MG63 (cell line): ENCODE measurements at places on chromosomes 7 and 10. TPM values are rescaled to one million over a fixed set of nuclear protein-coding genes. Genes with fewer than 3 reads are reported as not detected.

- no peak for DNase-seq
Measured at GRCh38 chr7:90407484-90407821, 4.2 kb downstream of the CLDN12 start.

GRCh38 chr7:25858525-25859411 lies 293.2 kb upstream of the NFE2L3 start:
- DNase-seq: no peak

DNA sequence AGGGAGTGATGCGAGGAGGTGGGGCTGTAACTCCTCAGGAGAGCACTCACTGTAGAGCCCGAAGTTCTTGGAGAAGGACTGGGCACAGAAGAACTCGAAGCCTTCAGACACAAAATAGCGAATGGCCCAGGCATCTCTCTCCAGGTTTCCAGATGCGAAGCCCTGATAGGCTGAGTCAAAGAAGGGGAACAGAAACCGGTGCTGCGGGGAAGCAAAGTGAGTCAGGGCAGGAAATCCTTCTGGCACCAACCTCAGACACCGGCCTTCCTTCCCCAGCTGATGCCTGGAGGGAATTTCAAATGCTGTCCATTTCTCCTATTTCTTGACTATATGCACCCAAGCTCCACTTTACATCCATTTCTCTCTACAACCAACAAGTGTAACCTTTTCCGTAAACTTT lies 26.8 kb downstream of the GOT1 start:
- no peak for DNase-seq

DNA sequence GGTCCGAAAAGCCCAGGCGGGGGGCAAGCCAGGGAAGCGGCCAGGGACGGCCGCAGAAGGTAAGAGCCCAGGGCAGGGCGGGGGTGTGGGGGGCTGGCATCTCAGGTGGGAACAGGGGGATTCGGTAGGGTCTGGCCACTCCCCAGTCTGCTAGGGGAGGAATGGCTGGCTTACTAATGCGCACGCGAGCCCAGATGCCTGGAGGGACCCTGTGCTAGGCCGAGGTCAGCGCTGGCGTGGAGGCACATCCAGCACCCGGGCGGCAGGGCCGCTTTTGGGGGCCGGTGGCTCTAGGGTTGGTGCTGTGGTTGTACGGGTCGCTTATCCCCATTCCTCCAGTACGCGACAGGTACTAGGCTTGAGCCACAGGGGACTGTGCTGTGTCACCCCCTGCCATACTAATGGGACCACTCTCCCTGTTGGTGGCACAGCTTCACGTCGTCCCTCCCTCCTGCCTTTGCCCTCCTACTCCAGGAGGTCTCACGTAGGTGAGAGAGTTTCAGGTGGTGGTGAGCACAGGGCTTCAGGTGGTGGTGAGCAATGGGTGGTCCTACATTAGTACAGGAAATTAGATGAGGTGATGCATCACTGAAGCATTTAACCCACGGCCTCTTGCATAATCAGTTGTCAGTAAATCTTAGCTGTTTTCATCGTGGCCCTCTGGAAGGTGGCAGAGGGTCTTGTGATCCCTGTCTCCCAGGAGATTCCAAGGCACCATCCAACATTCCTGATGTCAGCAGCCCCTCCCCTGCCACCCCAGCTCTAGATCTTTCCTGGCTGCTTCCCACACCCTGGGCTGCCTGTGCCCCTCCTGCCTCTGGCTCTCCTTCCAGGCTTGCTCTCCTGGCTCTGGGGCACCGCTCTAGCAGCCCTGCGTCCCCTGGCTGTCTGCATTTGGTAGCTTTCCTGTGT lies 971 bp downstream of the AEBP1 start:
- DNase-seq: peak; percentile 44

DNA sequence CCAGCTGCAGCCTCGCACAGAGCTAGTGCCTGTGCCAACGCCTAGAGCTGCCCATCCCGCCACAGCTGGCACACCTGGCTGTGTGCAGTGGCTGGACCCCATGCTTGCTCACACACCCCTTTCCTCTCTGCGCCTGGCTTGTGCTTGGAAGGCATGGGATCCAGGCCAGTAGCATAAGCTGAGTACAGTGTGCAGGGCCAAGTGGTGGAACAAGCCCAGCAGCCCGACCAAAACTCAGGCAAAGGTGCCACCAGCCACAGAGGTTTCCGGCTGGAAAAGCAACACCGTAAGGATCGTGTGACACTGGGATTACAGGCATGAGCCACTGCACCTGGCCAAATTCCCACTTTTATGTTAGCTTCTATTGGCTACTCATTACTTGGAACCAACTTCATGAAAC lies 38.4 kb downstream of the SCRN1 start:
- no peak for DNase-seq

DNA sequence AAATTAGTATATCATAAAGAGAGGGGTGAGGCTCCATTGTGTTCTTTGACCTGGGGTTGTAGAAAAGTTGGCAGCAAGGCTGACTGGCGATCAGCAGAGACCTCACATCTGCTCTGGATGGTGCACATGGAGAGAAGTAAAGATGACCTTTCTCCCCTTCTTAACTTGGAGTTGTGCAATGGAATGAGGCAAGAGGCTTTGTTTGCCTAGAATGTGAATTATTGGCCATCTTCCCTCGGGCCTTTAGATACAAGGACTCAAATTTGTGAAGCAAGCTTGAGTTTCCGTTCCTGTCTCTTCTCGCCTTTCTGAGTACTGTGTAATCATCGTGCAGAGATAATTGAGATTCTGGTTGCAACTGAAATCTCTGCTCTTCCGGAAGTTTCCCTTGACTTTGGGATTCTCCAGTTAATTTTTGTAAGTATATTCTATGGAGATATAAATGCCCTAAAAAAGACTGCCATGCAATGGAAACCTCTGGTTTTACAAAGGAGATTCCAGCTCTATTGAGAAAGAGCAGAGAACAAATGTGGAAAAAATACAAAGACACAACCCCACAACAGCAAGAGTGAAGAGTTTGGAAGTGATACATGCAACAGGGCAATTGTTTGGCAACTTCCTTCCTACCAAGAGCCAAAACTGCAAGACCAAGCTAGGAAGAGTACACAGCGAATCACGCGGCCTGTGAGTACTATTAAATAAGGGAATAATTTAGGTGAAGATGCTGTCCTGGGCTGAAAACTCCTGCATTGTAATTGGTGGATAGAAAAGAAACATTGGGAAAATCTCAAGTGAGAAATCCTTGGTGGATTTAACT lies 542.3 kb upstream of the NRP1 start:
- DNase-seq: no peak

DNA sequence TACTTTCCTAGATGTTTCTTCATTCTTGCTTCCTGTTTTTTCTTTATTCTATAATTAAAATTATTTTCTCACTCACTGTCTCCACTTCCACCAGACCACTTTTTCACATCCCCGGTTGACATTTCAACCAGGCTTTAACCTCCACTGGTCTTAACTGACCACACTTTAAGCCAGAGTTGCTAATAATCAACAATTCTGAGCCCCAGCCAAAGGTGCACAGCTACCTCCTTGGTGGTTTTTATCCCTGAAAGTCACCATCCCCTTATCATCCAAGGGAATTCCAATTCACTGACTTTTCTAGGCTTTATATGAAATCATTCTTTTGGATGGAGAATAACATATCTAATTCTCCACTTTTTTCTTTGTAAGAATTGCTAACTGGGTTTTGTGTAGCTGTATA lies 138.9 kb downstream of the FRMD4A start:
- DNase-seq: no peak

GRCh38 chr7:26201247-26202018 lies at the start of gene CBX3:
TSS of gene CBX3 (plus strand) at chr7:26201745. CDS start at chr7:26202999, 1,254 bp downstream.
- DNase-seq: peak; percentile 94

DNA sequence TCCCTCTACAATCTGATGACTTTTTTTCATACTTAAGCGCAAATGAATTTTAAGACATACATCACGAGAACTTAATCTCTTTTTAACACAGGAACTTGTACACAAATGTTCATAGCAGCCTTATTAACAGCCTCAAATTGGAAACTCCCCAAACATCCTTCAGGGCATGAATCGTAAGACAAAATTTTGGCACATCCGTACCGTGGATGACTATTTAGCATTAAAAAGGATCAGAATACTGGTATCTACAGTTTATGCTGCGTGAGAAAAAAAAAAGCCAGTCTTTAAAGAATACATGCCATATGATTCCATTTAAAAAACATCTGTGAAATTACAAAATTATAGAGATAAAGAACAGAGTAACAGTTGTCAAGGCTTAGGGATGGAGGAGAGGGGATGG lies 46.8 kb downstream of the PDE1C start:
- peak; percentile 23 for DNase-seq

DNA sequence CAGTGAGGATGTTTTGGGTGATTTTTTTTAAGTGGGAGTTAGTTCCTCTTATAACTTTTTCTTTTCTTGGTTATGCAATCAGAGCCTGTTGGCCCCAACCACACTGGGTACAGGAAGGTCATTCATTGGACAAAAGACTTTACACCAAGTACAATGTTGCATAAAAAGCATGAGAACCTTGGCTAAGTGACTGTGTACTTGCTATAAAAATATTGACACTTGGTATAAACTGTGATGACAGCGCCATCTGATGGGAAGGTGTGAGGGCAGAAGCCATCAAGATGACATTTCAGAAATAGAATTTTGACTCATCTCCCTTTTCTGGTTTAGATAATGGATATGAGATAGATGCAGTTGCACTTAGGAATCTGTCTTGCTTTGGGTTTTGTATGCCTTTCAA lies 126.4 kb upstream of the CCDC6 start:
- peak; percentile 3 for DNase-seq

DNA sequence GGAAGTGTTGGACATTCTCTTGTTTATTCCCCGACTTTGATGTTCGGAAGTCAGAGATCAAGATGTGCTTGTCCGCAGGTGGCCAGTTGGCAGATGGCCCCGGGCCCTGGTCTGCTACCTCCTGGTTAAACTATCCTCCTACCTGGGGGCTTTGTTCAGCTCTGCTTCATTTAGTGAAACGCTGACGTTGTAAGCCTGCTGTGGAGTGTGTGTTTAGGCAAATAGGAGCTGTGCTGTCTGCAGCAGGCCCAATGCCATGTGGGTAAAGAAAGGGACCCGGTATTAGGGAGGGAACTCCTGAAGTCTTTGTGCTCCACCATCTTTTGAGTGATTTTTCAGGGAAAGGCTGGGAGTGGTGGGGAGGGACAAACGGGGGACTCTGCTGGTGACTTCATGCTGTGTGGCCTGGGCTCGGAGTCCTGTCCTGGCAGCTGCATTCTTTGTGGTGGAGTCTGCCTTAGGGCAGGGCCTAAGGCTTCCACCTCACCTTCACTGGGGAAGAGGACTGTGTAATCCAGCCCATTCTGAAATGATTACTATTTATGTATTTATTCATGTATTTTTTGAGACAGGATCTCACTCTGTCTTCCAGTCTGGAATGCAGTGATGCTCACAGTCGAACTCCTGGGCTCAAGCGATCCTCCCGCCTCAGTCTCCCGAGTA lies 171.1 kb upstream of the KLF6 start:
- DNase-seq: no peak

GRCh38 chr7:147022056-147022455 lies 905.5 kb downstream of the CNTNAP2 start:
- DNase-seq: peak; percentile 3

DNA sequence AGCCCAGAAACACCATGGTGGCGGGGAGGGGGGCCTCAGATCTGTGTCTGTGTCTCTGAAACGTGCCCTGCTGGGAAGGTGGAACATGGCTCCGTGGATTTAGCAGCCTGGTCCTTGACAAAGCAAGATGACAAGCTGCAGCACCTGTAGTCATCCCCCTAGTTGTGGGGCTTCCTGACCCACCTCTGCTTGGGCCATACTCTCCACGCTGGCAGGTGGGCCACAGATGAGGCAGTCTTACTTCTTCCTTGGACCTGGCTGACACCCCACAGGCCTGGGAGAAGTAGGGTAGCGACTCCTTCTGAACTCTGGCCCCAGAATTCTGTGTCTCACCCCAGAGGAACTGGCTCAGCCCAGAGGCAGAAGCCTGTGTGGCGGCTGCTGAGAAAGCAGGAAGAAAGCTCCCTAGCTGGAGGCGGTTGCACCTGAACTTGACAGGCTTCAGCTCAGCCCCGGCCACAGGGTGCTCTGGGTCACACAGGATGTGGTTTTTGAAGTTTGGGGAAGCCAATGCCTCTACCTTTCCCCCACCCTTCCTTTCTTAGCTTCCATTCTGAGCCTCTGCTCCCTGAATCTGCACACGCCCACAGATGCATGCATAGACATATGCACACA lies 113.9 kb downstream of the ABLIM1 start:
- DNase-seq: no peak

- no peak for DNase-seq
Measured at GRCh38 chr10:66837990-66838389, 87.8 kb upstream of the LRRTM3 start.

DNA sequence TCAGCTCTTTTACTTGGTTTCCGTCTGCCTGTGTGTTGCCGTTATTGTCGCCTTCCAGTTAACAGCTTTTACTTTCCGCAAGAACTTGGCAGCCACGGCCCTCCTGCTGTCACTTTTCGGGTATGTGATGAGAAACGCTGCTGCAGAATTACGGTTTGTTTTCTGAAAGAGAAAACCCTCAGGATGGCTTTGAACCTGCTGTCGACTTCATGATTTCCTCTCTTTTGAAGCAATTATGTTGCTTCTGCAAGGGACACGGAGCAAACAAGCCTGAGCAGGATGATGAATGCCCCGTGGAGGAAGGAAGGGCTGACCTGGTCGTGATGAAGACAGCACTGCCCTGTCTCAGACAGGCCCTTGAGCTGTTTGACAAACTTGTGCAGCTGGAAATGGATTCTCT lies 339.8 kb downstream of the ABCA13 start:
- DNase-seq: no peak

GRCh38 chr7:26426096-26426495 lies 134.4 kb downstream of the SNX10 start:
- DNase-seq: no peak

The AKR1B1 gene
- total RNA-seq: 53.3 and 89.3 TPM in 2 replicates

The IDI2 gene
- not detected in 2 replicates for total RNA-seq

The OR9A4 gene
- not detected in 2 replicates for total RNA-seq

The ZCCHC24 gene
- 17.8 and 20.5 TPM in 2 replicates for total RNA-seq

The CRHR2 gene
- total RNA-seq: not detected in 2 replicates

The TMEM225B gene
- total RNA-seq: not detected in 2 replicates

The TNS3 gene
- 27.6 and 43.1 TPM in 2 replicates for total RNA-seq

The GPR26 gene
- total RNA-seq: not detected in 2 replicates

The HABP2 gene
- total RNA-seq: not detected in 2 replicates

The RAPGEF5 gene
- total RNA-seq: 0.30 and 1.2 TPM in 2 replicates

The A1CF gene
- not detected in 2 replicates for total RNA-seq

The ITPRID1 gene
- not detected in 2 replicates for total RNA-seq

The ZNF804B gene
- not detected in 2 replicates for total RNA-seq

The EGFR gene
- 20.3 and 21.0 TPM in 2 replicates for total RNA-seq
